GM04504 (cell line): ENCODE measurements at places on chromosomes 2 and 18.
A peak's percentile ranks its signal among the peaks of the same experiment; 100 is the strongest.

- DNase-seq = no peak
Measured at GRCh38 chr2:185337033-185337432, 401.6 kb upstream of the FSIP2 start.

DNA sequence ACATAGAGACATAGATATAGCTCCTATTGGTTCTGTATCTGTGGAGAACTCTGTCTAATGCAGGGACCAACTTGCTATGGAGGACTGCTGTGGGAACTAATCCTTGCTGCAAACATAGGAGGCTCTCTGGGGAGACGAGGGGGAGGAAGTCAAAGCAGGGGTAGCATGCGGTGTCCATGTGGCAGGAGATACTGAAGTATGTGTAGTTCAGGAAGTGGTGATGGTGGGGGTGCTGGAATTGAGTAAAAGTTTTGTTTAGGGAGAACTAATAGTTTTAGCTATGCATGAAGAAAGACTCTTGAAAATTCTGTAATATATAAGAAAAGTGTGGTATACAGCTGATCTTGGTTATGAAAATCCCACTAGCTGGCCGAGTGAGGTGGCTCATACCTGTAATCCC is 62.0 kb downstream of the ANKRD44 start:
- DNase-seq = no peak

DNA sequence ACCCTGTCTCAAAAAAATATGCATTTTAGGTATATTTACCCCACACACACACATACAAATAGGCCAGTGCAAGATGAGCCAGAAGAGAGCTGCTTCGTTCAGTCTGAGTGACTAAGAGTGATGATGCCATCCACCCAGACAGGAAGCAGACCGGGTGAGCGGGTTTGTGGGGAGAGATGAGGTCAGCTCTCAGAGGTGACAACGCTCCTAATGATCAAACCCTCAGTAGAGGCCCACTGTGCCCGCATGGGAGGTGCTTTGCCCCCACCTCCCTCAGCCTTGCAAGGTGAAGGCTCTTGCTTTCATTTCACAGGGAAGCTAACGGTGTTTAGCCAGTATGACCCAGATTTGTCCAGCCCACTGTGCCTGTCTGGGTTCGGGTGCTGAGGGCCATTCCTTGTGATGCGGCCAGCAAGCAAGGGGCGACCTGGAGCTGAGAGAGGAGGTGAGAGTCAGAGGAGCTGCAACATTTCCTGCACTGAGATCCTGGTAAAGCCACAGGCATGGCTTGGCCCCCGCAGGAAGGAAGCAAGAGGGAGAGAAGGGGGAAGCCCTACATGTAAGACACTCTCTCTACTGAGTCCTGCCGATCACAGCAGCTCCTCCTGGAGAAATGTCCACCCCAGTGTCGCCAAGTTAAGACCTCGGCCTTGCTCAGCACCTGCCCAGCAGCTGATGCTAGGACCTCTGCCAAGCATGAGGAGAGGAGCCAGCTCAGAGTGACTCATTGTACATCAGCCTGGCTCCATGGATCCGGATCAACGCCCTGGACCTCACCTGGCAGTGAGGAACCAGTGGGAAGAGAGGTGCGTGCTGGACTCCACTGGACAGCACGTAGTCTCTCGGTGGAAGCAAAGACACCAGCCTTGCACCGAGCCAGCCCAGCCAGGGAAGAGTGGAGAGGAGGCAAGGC is 37.0 kb downstream of the NIFK start:
- DNase-seq = peak; percentile 57

GRCh38 chr2:117979911-117980701 is 33.8 kb downstream of the CCDC93 start:
- DNase-seq = peak; percentile 70

DNA sequence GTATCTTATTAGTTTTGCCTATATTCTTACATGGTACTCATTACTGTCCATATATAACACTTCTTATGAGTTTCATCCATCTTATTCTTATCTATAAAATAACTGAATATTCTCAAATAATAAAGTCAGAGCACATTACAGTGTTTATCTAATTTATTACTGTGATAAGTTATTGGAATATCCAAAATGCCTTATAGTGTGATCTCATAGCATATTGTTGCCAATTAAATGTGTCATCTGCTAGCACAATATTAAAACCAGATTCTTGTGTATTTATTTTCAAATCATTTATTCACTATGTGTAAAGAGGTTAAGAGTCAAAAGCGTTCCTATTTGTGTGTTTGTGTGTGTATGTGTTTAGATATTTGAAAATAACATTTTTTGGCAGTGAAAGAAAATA is 151.9 kb downstream of the WDR7 start:
- no peak for DNase-seq

DNA sequence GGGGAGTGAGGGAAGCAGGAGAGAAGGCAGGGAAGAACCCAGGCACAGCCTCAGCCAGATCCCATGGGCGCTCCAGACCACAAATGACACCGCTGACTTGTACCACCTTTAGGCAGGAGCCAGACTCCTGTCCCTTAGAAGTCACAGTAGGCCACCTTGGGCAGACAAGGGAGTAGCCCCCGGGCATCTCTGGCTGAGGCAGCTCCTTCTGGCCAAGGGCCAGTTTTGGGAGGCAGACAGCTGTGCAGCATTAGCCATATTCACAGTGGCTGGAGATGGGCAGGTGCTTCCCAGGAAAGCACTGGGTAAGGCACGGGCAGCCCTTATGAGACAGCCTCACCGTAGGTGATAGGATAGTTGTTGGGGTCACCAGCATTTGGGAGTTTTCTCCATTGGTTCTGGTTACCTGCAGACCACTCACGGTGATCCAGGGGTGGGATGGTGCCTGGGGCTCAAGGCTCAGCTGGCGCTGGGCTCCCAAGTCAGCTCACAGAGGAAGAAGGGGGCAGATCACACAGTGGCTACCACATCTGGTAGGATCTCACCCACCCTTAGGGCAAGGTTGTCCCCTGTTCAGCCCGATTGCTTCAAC is 2.1 kb downstream of the ASTL start:
- no peak for DNase-seq

DNA sequence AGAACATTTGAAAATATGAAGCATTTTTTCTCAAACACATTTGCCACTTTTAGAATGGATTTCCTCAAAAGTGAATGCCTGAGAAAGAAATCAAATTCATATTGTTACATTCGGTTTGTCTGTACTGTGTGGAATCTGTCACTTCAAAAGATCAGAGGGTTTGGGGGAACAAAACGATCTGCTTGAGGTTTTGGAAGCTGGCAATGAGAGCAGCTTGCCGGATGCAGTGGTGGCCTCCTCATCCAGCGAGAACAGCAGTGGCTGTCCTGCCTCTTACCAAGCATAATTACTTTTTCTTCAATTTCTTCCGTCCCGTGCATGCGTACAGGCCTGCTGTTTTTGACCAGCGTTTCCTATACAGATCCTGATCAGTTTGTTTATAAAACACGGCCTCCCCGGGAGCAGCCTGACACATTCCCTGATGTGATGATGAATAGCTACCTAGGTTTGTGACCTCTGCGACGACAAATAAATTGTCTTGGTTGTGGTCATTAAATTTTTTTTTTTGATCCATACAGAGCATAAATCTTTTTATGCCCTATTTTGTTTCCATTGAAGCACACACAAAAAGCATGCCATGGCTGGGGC is 45.2 kb downstream of the ITGA6 start:
- no peak for DNase-seq

DNA sequence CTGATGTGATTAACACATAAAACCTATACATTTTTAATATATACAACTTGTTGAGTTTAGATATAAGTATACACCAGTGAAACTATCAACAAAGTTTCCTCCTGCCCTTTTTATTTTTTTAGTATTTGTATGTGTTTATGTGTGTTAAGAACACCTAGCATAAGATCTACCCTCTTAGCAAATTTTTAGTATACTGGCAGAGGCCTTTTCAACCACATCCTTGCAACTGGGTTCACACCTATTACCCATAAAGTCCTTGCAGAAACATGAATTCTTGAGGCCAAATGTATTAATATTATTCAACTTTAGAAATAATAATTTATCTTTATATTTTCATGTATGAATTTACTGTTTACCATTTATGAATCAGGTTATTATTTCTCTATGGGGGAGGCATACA is 119.7 kb upstream of the CRIM1 start:
- no peak for DNase-seq

GRCh38 chr18:79560042-79560860 is 119.4 kb upstream of the CTDP1 start:
- no peak for DNase-seq

GRCh38 chr2:138016351-138017087 is 52.2 kb downstream of the HNMT start:
- no peak for DNase-seq

DNA sequence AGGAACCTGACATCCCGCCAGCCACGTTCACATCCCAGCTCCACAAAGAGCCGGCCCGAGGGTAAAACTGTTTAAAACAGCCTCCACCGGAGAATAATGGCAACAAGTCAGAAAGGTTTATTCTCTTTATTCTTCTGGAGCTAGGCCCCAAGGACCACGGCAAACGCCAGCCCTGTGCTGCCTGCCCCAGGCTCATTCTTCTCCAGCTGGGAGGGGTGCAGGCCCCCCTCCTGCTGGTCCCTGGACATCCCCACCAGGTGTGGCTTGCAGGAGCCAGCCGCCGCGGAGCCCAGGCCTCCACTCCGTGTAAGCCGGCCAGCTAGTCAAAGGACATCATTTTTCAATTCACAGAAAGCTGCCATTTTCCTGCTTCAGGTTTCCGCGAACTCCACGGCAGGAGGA is 65.8 kb upstream of the SALL3 start:
- no peak for DNase-seq

DNA sequence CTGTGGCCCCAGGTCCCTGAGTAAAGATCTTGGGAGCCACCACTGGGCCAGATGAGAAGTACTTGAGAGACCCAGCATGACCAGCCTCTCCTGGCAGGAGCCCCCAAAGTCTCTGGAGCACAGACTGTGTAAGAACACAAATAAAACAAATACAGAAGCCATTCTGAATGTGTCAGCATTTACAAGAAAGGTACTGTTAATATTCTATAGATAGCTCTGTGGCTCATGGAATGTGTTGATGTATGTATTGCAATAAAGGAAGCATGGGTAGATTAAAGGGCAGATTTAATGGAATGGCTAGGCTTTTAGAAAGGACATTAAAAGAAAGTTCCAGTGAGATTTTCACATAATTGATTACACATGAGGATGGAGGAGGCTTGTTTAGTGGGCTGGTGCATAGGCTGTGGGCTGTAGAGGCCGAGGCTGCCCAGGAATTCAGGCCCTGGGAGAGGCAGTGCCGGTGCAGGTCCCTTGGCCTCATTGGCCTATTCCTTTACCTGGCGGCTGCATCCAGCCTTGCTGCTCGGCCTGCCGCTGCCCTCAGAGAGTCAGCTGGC is 127.7 kb upstream of the DLX2 start:
- DNase-seq = no peak

DNA sequence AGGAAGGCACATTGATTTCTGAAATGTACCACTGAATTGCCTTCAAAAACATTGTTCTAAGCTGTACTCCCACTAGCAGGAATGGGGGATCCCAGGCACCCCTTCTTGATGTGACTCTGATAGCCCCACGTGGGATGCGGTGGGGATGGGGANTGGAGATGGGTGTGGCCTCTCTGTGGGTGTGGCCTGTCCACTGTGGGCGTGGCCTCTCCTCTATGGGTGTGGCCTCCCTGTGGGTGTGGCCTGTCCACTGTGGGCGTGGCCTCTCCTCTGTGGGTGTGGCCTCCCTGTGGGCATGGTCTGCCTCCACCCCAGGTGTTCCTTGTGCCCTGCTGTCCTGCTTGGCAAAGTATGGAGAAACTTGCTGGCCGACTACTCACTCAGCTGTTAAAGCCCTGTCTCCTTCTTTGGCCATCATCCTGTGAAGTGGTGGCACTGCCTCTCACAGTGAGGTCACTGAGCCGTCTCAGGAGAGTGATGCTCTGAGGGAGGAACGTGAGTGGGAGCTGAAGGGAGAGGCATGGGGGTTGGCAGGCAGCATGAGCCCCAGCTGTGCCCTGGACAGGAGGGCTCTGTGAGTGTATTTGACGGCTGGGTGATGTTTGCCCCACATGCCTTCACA is 6.7 kb upstream of the PARD6G start:
- DNase-seq = no peak

- DNase-seq = no peak
Measured at GRCh38 chr2:88753833-88754584, 62.5 kb downstream of the RPIA start.

DNA sequence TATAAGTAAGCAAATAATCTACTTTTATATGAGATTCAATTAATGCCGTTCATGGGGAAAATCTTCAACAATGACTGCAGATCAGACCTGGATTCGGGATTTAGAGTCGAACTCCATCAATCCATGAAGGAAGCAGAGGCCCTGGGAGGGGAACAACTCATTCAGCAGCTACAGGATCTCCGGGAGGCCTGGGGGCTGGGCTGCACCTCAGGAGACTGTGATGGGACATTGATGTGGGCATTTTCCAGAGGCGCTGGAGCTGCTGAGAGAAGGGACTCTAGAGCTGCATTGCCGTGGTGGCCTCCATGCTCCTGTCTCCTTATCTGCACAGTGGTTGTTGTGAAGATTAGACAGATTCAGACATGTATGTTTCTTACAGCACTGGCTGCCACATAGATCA is 76.9 kb downstream of the MYT1L start:
- DNase-seq = no peak

GRCh38 chr18:56545464-56545863 is 92.9 kb downstream of the TXNL1 start:
- DNase-seq = no peak

- DNase-seq = no peak
Measured at GRCh38 chr2:181916726-181917718, 25.5 kb downstream of the ITPRID2 start.

GRCh38 chr2:160575368-160575767 is 81.8 kb upstream of the RBMS1 start:
- DNase-seq = no peak

DNA sequence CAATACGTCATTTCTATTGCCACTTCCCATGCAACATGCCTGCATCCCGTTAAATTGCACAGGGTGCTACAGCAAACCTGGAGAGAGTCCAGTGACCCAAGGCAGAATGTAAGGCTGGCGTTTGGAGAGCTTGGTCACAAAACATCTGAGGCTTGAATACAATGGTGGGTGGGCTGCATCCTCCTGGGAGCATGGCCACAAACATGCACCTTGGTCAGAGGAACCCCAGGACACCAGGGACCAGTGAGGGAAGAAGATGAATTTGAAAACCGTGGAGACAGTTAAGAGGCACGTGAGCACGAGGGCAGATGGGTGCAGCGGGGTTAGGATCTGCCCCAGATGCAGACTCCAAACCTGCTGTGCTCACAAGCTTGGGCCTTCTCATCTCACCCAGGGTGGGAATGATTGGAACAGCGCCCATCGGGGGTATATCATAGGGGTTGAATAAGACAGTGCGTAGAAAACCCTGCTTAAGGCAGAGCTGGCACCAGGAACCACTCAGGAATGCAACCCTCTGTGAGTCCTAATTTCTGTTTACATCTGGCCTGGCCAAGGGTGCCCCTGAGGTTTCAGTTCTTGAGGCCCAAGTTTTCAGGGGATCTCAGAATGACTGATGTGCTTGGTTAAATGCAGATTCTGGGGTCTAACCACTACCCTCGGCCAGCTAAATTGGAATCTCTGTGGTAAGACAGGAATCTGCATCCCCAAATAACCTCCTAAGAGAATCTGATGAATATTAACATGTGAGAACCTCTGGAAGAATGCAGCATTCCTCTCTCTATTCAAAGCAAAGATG is 97.2 kb downstream of the ARL4C start:
- no peak for DNase-seq

- DNase-seq = no peak
Measured at GRCh38 chr2:239255628-239256349, 145.0 kb downstream of the HDAC4 start.
